ENCODE measurements at places on chromosomes 1 and 21. TPM values are rescaled to one million over a fixed set of nuclear protein-coding genes. Genes with fewer than 3 reads are reported as not detected.

Gene GBP7
- total RNA-seq: 0.04 TPM

Gene SLC19A2
- 7.0 TPM for total RNA-seq

Gene LMOD1
- total RNA-seq: 48.3 TPM

Gene OR6N1
- total RNA-seq: not detected

Gene ITLN2
- total RNA-seq: not detected

Gene MYCL
- 2.4 TPM for total RNA-seq

Gene E2F2
- 3.5 TPM for total RNA-seq

Gene KRTAP15-1
- total RNA-seq: not detected

Gene SELENBP1
- total RNA-seq: 31.2 TPM

Gene RNU5D-1
- not detected for total RNA-seq

Gene GBP5
- 0.44 TPM for total RNA-seq
